H7 (cell line): ENCODE measurements at places on chromosomes 4 and X. TPM values are rescaled to one million over a fixed set of nuclear protein-coding genes. Genes with fewer than 3 reads are reported as not detected.
A peak's percentile ranks its signal among the peaks of the same experiment; 100 is the strongest.

DNA sequence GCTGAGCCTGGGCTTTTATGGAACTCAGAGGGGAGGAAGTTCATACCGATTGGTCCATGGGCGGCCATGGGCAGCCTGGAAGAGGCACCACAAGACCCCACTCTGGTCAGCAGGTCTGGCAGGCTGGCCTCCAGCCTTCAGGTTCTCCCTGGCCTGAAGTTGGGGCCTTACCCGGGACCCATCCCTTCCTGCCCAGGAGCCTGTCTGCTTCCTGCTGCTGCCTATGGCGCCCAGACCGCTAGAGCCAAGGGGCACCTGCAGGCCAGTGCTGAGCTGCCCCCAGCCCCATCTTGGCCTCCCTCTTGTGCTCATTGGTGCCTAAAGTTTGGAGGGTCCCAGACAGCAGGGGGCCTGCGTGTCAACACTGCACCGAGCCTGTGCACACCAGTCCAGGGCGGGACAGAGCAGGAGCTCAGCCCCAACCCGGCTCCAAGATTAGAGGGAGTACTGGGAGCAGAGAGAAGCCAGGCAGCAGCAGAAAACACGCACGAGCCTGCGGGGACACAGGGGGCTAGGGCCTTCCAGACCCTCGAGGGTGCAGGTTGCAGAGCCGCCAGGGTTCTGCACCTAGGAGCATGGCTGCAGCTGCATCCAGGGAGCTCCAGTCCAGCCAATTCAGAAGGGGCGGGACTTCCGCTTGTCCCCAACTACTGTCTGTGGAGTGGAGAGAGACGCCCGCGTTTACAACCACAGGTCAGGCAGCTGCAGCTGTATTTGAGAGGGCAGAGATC lies 30.7 kb upstream of the ZNF280C start:
- DNase-seq, result peak; percentile 39

- no peak for DNase-seq
Observed at GRCh38 chr4:180372691-180373090, 1870.5 kb upstream of the TENM3 start.

GRCh38 chrX:139720136-139720535 lies 12.2 kb upstream of the MCF2 start:
- DNase-seq, result peak; percentile 32

GRCh38 chr4:101049549-101050001 lies 297.8 kb downstream of the PPP3CA start:
- DNase-seq, result no peak

The PASD1 gene
- not detected in 2 replicates for total RNA-seq

- no peak for DNase-seq
Observed at GRCh38 chrX:124378643-124379042, 32.3 kb downstream of the SH2D1A start.

DNA sequence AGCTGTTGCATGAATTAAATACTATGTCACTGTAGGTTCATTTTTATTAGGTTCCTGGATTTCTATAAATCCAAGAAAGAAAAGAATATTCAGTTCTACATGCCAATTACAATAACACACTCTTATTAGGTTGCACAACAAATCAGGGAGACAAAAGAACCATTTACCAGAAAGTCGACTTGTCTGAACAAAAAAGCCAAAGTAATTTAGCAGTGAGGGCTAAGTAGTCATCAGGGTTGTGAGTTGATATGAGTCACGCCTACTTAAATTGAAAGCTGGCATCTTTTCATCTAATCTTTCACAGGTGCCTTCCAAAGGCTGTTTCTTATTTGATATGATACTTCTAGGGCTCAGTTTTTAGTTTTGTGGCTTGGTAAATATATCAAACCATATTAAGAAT lies 25.4 kb upstream of the GNRHR start:
- DNase-seq, result no peak

The TMEM33 gene
- total RNA-seq, result 42.7 and 61.7 TPM in 2 replicates

DNA sequence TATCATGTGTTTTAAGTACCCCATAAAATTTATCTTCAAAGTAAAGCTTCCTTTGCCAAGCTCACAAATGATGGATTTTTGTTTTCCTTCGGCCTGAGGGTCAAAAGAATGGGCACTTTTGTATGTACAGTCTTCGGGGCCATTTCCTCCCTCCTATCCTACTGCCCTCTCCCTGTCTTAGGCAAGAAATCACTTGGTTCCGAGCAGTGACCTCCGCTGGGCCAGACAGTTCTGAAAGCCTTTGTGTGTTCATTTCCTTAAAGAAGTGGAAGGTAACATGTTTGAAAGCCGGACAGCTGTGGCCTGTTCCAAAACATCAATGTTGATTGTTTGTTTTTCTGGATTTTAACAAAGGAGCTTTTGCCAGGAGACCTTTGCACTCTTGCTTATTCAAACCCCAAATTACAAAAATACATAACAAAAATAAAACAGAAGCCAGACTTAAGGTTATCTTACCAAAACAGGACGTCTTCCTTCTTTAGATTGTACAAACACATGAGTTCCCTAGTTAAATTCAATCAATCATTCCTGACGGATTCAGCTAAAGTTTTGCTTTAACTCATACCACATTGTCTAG lies 110.6 kb upstream of the LIMCH1 start:
- DNase-seq, result no peak

GRCh38 chrX:119677654-119677981 lies 15.3 kb downstream of the SEPTIN6 start:
- DNase-seq, result no peak

DNA sequence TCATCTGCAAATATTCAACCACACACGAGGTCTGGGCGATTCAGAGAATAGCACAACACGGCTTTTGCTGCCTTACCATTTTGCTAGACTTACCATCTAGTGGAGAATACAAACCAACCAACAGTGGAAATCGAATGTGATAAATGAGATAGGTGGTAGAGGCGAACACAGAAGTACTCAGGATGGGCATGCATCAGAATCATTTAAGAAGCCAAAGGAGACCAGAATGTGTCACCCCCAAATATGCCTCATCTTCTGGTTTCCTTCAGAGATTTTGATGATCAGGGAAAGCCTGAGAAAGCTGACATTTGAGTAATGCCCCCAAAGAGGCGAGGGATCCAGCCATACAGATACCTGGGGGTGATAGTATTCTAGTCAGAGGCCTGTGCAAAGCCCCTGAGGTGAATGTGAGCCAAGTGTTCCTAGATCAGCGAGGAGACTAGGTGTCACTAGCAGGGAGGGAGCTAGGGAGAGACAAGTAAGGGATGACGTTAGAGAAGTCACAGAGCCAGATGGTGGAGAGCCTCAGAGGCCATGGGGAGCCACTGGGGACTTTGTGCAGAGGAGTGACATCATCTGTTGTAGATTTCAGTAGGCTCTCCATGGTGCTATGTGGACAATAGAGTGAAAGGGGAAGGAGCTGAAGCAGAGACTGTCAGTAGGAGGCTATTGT lies 1.7 kb downstream of the MTMR1 start:
- peak; percentile 13 for DNase-seq

- peak; percentile 72 for DNase-seq
Observed at GRCh38 chr4:2962614-2963174, 512 bp downstream of the NOP14 start.

The MOSPD2 gene
- total RNA-seq, result 16.2 and 23.0 TPM in 2 replicates

GRCh38 chr4:145890689-145891088 lies 47.9 kb downstream of the ZNF827 start:
- no peak for DNase-seq

The DUX4 gene
- not detected in 2 replicates for total RNA-seq

The KLHL34 gene
- not detected in 2 replicates for total RNA-seq

The CXCL9 gene
- not detected in 2 replicates for total RNA-seq

The SMIM10 gene
- total RNA-seq, result 2.3 and 3.0 TPM in 2 replicates

DNA sequence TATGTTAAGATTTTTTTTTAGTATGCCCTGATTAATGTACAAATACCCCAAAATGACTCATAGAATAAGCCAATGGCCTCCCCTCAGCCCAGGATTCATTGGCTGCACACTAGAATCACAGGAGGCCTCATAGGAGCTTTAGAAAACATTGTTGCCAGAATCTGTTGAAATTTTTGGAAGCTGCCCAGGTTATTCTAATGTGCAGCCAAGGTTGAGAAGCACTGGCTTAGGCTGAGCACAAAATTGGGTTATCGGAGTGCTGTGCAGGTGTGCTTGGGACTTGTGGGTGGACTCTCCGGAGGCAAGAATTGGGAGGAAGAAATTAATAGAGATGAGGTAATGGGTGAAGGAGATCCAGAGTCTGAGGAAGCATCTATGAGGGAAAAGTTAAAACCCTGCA lies 41.3 kb upstream of the VCX start:
- DNase-seq, result no peak

DNA sequence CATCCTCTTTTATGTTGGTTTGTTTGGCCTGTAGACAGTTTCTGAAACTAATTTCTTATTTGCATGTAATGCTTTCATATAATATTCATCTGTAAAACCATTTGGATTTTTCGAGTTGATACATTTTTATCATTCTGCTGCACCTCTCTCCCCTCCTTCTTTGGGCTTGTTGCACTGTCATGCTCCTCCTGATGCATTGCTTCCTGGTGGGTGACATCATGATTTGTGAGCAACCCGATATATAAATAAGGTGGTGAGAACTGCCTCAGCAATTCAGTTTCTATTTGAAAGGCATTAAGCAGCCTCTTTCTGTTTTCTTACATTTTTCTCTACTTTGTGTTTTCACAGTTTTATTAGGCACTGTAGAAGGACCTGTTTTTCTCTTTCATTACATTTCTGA lies 515.7 kb downstream of the RPA4 start:
- DNase-seq, result no peak

GRCh38 chr4:14607578-14607977 lies 394.7 kb upstream of the CPEB2 start:
- DNase-seq, result no peak

GRCh38 chr4:115972967-115973366 lies 859.5 kb upstream of the NDST4 start:
- DNase-seq, result no peak

The CCNG2 gene
- 6.2 and 8.6 TPM in 2 replicates for total RNA-seq

The F8A3 gene
- 0.10 TPM in 1 of 2 replicates, not detected in the other for total RNA-seq

DNA sequence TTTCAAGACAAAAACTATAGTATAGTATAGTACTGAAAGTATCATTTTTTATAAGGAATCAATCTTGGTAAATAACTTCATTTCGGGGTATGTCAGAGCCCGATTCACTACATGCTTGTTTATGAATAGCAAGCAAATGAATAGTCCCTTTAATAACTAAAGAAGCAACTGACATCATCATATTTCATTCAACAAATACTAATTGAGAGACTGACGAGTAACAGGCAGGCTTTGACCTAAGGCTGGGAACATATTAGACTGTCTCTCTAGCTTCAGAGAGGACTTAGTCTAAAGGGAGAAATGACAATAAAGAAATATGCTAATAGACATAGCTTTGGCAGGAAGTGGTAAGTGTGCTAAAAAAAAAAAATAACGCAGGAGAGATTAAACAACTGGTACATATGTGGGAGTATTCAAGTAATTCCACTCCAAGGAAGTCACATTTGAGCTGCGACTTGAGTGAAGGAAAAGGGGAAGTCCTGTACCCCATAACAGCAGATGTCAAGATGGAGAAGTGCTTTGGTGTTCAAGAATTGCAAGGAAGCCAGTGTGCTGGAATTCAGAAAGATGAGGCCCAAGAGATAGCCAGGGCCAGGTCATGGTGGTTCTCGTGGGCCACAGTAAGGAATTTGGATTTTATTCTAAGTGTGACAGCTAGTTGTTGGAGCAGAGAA lies 284.9 kb downstream of the FBXO8 start:
- no peak for DNase-seq

DNA sequence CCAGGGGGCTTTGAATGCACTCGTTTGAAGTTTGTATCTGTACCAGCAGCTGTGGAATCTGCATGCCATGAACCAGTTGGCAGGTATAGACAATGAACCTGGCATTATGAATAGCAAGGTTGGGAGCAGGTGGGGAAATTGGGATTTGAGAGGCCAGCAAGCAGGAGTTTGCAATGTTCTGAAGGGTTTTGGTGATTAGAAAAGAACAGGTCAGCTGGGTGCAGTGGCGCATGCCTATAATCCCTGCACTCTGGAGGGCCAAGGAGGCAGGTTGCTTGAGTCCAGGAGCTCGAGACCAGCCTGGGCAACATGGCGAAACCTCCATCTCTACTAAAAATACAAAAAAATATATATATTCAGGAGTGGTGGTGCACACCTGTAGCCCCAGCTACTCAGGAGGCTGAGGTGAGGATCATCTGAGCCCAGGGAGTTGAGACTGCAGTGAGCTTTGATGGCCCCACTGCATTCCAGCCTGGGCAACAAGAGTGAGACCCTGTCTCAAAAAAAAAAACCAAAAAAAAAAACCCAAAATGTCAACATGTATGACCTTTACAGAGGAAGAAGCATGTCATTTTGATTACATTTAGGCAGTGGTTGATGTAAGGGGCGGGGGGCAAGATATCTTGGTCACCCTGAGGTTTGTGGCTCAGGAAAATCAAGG lies 63.9 kb downstream of the TSC22D3 start:
- no peak for DNase-seq

DNA sequence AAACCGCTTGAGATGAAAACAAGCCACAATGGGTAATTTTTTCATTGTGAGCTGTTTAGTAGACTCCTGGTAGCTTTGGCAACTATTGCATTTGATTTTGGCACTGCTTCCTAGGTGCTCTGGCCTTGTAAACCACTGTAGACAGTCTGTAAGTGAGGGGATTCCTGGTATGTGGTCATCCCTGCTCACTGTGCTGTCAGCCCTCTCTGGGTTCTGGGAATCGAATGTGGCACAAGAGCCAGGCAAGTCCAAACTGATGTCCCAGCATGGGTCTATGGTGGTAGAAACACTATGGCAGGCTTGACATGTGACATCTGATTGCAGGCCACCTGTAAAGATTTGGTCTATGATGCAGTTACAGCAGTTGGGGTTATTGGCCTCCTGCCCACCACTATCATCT lies 2.5 kb downstream of the USP51 start:
- DNase-seq, result no peak

GRCh38 chr4:7909463-7910262 lies 30.0 kb downstream of the AFAP1 start:
- no peak for DNase-seq

- DNase-seq, result no peak
Observed at GRCh38 chr4:101178731-101179130, 168.6 kb downstream of the PPP3CA start.

GRCh38 chr4:21507439-21507838 lies 441.1 kb downstream of the KCNIP4 start:
- DNase-seq, result no peak

GRCh38 chr4:94453391-94453963 lies 1.7 kb downstream of the PDLIM5 start:
- DNase-seq, result no peak

The ANK2 gene
- 13.3 and 18.2 TPM in 2 replicates for total RNA-seq

- no peak for DNase-seq
Observed at GRCh38 chr4:111268769-111269414, 646.0 kb upstream of the PITX2 start.

The CAPN6 gene
- total RNA-seq, result 0.70 and 1.7 TPM in 2 replicates

The GPC3 gene
- total RNA-seq, result 73.2 and 81.0 TPM in 2 replicates

GRCh38 chrX:63810746-63811145 lies 25.7 kb upstream of the ARHGEF9 start:
- no peak for DNase-seq

DNA sequence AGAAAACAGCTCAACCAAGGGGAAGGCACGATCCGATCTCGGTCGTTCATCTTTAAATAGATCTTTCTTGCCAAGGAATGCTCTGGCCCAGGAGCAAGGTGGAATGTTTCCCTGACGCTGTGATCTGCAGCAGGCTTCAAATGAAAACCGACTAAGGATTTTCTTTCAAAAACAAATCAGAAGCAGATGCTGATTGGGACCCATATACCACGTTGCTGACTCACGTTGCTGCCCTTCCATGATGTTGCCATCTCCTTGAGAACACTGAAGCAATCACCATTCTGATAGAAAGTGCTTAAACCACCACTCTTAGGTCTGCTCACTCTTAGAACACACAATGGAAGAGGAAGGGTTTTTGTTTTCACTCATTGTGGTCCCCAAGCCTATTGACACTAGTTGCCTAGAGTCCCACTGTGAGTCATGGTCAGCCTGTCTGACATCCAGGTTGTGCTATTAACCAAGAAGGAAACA lies 26.1 kb downstream of the LAMTOR3 start:
- peak; percentile 4 for DNase-seq

- peak; percentile 97 for DNase-seq
Observed at GRCh38 chr4:152535903-152536544, at the start of gene FBXW7. Gene FBXW7, minus strand, starts transcription at chr4:152536092. Its CDS starts 124,289 bp downstream, at chr4:152411803.
